ENCODE measurements at places on chromosomes 6 and 20. TPM values are rescaled to one million over a fixed set of nuclear protein-coding genes. Genes with fewer than 3 reads are reported as not detected.

GPR6 gene
- total RNA-seq = not detected

GRCh38 chr6:17482711-17483110, 89.3 kb downstream of the CAP2 start:
- peaks cover 4% of the 10 kb centered on the region for H3K27me3 ChIP-seq
- DNase-seq = no peak
- no peaks in the 10 kb centered on the region for H3K36me3 ChIP-seq
- H3K4me1 ChIP-seq = no peaks in the 10 kb centered on the region
- no peak overlapping the region for H3K27ac ChIP-seq

DDX39B gene
- 568 TPM for total RNA-seq

ULBP2 gene
- 0.67 TPM for total RNA-seq

- no peak overlapping the region for H3K27ac ChIP-seq
- H3K36me3 ChIP-seq = no peaks in the 10 kb centered on the region
- H3K4me3 ChIP-seq = no peak overlapping the region
- no peaks in the 10 kb centered on the region for H3K4me1 ChIP-seq
- peaks cover 17% of the 10 kb centered on the region for H3K27me3 ChIP-seq
- DNase-seq = no peak
These were observed 6.4 kb downstream of the SLC22A2 start for GRCh38 chr6:160252073-160252813.
